ENCODE measurements at places on chromosomes 1 and 21.
A peak's percentile ranks its signal among the peaks of the same experiment; 100 is the strongest.

DNA sequence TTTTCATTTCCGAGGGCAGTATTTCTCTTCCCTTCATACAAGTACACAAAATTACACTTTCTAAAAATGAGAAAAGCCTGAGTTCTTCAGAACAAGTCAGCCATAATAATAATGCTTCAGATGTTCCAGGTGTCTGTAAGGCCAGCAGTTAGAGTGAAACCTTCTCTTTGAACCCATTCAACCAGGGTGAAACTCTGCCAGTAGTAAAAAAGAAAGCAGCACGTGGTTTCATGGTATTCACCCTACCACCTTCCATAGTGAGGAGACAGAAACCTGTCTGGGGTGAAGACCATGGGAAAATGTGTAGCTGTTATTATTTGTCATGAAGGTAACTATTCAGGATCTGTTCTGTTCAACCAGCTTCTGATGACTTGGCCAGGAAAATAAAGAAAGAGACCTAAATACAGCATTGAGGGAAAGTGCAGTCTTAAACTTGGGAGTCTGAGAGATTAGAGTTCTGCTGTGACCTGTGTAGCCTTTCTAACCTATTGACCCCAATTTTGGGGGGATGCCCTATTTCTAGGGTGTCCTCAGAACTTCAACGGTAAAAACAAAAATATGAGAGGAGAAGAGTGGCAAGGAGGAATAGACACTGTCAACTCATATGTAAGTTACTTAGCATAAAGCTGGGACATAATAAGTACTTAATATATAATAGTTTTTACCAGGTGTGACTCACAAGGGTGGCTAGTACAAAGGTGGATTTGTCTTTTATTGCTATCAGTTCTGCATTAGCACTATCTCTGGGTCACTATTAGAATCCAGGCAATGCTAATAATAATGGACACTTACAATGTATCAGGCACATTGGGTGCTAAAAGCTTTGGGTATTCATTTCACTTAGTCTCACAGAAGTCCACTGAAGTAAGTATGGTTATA lies 70.0 kb upstream of the TNFSF4 start:
- no peak for DNase-seq

DNA sequence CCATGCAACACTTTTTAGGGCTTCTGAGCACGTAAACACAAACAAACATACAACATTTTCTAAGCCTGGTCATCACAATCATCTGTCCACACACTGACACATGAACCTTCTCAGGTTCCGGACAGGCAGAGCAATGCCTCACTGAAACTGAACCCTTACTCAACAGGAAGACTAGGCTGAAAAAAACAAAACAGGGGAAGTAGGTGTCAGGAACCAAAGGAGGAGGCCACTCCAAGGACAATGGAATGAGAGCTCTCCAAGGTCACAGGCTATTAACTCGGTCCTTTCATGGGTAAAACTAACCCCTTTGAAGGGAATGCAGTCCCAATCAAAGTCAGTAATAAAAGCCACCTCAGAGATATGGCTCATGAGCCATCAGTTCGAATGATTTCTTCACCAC lies 76.6 kb downstream of the FAM78B start:
- no peak for DNase-seq

GRCh38 chr1:119394085-119394484 lies 20.9 kb upstream of the HSD3B2 start:
- DNase-seq: no peak

- peak; percentile 25 for DNase-seq
Observed at GRCh38 chr1:67771152-67771551, 62.1 kb downstream of the GNG12 start.

- no peak for DNase-seq
Observed at GRCh38 chr1:60813071-60813470, 269.3 kb upstream of the NFIA start.

- DNase-seq: no peak
Observed at GRCh38 chr1:147238925-147239820, 3.3 kb upstream of the CHD1L start.

GRCh38 chr1:218886101-218886871 lies 287.4 kb upstream of the LYPLAL1 start:
- DNase-seq: no peak

DNA sequence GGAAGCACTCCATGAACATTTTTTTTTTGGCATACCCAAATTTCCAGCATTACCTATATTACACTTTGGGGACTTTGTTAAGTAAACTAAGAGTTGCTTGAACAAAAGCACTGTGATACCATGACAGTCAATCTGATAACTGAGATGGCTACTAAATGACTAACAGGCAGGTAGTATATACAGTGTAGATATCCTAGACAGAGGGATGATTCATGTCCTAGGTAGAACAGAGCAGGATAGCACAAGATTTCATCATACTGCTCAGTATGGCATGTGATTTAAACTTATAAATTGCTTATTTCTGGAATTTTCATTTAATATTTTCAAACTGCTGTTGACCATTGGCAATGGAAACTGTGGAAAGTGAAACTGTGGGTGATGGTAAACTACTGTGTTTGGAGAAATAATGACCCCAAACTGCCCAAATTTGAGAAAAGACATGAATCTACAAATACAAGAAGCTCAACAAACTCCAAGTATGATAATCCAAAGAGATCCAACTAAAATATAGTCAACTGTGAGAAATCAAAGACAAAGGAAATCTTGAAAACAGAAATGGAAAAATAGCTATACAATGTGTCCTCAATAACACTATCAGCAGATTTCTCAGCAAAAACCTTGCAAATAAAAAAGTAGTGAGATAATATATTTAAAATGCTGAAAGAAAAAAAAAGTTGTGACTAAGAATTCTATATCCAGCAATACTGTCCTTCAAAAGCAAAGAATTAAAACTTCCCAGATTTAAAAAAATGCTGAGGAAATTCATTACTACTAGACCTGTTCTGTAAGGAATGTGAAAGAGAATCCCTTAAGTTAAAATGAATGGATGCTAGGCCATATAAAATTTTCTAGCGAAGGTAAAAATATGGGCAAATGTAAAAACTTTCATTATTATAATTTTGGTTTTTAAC lies 410.4 kb downstream of the DUSP10 start:
- no peak for DNase-seq

DNA sequence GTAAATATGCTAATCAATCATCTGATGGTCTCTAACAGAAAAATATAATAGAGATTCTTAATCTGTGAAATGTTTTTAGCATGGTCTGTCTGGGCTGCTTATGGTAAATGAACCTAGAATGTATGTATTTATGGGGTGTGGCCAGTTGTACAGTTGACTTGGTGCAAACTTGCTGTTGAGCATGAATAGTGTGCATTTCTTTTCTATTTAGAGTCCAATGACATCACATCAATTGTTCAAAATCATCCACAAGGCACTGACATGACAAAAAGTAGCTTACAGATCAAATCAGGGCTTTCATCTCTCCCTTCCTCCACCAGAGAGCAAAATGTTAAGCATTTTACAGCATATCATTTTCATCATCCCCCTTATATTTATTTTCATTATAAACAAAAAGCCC lies 1010.3 kb downstream of the KCNT2 start:
- DNase-seq: no peak

DNA sequence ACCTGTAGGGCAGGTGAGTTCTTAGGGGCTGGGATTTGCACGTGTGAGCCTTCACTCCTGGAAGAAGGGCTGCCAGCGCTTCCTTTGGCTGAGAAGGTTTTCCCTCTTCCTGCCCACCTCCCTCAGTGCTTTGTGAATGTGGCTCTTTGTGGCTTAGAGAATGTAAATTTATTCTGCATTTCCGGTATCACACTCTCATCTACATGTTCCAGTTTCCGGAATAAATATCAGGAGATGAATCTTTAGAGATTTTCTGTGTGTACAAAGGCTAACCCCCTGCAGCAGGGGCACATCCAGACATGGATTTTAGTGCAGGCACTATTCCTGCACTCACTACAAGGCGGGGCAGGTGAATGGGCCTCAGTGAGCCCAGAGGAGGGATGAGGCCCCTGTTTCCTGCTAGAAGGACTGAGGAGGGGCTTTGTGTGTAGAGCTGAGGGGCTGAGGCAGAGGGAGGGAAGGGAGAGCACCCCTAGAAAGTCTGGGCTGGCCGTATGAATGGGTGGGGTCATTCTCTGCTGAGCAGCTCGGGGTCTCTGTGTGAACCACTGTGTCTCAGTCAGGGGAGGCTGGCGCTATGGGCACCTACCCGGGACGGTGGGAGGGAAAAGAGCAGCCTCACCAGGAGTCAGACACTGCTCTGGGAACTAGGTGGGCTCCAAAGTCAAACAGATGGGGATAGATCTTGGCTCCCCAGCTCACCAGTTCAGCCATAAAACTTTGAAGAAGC lies 207.5 kb downstream of the MATN1 start:
- DNase-seq: no peak

DNA sequence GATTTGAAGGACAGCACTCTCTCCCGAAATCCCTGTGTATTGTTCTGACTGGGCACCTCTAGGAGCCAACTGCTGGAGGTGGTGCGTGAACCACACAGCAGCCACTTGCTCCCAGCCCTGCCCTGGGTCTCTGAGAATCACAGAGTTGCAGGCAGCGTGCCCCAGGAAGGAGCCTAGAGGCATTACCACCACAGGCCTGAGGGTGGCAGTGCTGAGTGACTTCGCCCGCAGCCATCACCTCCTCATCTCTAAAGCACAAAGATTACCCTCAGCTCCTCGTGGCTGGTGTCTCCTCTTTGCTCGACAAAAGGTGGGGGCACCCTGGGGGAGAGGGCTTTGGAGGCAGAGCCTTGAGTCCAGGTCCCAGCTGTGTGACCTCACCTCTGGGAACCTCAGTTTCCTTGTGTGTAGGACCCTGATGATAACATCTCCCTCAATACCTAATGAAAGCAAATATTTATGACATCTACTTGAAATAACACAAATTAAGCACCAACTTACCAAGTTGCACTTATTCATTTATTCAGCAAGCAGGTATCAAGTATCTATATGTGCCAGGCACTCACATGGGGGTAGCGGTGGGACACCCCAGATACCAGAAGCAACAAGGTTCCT lies 86.3 kb downstream of the VWA5B1 start:
- peak; percentile 9 for DNase-seq

DNA sequence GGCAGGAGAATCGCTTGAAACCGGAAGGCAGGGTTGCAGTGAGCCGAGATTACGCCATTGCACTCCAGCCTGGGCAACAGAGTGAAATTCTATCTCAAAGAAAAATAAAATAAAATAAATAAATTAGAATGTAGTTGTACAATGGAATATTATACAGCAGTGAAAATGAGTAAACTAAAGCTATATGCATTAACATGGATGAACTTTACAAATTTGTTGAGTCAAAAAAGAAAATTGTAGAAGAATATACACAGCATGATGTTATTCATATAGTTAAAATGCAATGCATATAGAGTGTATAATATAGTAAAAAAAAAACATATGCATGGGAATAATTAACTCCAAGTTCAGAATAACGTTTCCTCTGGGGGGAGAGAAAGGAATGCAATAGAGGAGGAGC lies 11.0 kb upstream of the NAV1 start:
- no peak for DNase-seq
